ENCODE measurements at places on chromosomes 5 and 9.

- DNase-seq: no peak
Measured at GRCh38 chr5:158756871-158757270, 342.8 kb downstream of the EBF1 start.

- peak; percentile 77 for DNase-seq
Measured at GRCh38 chr5:76818844-76819831, at the start of gene F2RL1. F2RL1 (plus strand) TSS chr5:76819030; CDS start chr5:76819183, 153 bp downstream.

DNA sequence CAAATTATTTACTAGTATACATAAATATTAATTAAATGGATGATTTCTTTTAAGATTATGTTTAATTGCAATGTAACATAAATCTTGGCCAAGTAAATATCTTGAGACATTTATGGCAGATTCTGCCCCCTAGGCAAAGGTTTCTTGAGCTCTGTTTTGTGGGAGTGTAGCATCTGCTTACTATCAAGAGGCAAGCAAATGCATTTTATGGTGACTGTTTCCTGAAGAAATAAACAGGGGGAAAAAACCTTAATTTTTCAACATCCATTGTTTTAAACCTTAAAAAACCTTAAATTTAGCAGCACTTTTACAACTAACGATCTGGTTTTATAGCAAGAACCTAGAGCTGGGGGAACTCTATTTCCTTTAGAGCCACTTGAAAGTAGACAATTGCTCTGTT lies 25.7 kb upstream of the FREM1 start:
- no peak for DNase-seq

- DNase-seq: peak; percentile 68
Measured at GRCh38 chr5:124651663-124652513, 94.6 kb downstream of the ZNF608 start.

DNA sequence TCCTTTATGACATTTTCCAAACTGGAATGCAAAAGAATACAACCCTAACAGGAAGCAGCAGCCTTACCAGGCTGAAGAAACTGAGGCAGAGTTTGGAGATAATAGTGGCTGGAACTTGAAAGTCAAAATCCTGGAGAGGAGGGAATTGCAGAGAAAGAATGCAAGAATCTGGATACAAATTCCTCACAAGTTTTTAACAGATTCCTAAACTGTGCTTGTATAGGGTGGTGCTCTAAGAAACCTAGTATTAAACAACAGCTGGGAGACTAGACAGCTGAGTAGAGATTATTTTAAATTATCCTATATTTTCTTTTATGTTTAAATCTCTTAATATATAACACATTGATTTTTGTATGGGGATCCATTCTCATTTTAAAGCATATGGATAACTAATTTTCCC lies 30.7 kb downstream of the INVS start:
- DNase-seq: no peak

GRCh38 chr9:4334410-4334813 lies 34.5 kb upstream of the GLIS3 start:
- DNase-seq: peak; percentile 57

GRCh38 chr9:21527579-21527978 lies 45.5 kb upstream of the IFNE start:
- DNase-seq: no peak

- no peak for DNase-seq
Measured at GRCh38 chr9:14158916-14159315, 155.0 kb downstream of the NFIB start.

- DNase-seq: no peak
Measured at GRCh38 chr9:1580215-1580614, 434.9 kb upstream of the SMARCA2 start.

DNA sequence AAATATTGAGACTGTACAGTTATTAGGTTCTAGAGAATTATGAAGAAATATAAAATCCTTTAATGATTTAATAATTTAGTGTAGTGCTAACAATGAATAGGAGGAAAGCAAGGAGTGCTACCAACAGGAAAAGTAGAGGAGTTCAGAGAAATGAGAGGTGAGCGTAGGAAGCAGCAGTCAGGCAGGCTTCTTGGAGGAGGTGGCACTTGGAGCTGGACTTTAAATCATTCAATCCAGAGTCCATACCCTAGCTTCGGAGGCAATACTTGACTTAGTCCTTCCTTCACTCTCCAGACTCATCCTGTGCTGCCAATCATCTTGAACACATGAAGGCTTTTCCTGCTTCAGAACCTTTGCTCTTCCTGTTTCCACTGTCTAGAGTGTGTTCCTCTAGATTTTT lies 254.3 kb downstream of the GRIA1 start:
- no peak for DNase-seq

DNA sequence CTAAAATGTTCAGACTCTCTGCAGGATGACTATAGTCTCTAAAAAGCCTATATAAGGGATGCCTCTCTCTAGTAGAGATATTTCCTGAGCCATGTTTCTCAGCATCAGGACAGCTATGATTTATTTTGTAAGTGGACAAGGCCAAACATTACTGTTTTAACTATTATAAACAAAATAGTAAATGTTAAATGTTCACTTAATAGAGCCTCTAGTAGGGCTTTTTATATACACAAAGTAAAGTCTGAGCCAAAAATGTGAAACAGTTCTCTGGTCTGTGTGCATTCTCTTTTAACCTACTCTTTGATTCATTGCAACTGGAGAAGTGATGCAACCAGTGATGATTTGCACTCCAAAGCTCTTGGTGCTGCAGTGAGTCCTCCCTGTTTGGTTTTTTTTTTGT lies 220.5 kb downstream of the GDNF start:
- no peak for DNase-seq

GRCh38 chr9:76600007-76600615 lies 141.1 kb downstream of the GCNT1 start:
- peak; percentile 61 for DNase-seq

DNA sequence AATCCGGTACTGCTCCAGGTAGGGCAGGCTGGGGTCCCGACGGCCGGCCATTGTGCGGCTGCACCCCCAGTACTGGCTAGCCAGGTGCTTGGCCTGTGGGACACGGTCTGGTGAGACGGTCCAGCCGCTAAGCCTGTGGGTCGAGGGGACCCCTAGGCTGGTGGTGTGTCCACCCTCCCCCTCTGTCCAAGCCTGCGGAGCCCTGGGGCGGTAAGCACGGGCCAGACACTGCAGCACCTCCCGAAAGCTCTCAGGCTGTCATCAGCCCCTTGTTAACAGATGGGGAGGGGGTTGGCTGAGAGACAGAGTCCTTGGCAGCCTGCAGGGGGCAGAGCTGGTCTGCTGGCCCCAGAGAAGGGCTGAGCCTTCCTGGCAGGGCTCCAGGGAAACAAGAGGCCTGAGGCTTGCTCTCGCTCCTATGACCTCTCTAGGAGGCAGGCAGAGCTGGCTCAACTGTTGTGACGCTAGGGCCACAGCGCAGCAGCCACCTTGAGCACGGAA lies 11.8 kb upstream of the MRNIP start:
- peak; percentile 34 for DNase-seq

GRCh38 chr9:92645041-92645440 lies 24.9 kb downstream of the IPPK start:
- DNase-seq: no peak
